ENCODE measurements at places on chromosomes 2 and 18.

- no peak for DNase-seq
Measured at GRCh38 chr2:42288811-42289210, 72.2 kb downstream of the COX7A2L start.

- DNase-seq: no peak
Measured at GRCh38 chr2:23547725-23548124, 162.7 kb downstream of the KLHL29 start.

GRCh38 chr2:112791019-112791418 lies 6.7 kb upstream of the IL1A start:
- DNase-seq: no peak

DNA sequence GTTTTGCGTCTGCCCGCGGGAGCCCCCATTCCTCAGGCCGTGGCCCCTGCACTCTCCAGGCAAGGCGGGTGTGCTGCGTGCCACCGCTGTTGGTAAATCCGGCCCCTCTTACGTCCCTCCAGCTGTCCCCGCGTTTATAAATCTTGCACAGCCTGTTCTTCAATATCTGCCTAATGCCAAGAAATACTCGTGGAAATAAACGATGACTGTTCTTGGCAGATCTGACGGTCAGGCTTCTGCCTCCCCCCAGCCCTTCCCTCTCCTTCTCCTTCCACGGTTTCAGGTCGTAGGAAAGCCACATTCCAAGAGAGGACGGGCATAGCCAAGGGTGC lies 20.5 kb downstream of the ODC1 start:
- DNase-seq: no peak

GRCh38 chr2:67923696-67924095 lies 139.1 kb downstream of the C1D start:
- DNase-seq: no peak
